ENCODE measurements at places on chromosomes 4 and X. TPM values are rescaled to one million over a fixed set of nuclear protein-coding genes. Genes with fewer than 3 reads are reported as not detected.

ZXDB gene
- polyA plus RNA-seq = 5.2 TPM

XG gene
- 1.7 TPM for polyA plus RNA-seq

ARX gene
- 5.7 TPM for polyA plus RNA-seq

NPNT gene
- polyA plus RNA-seq = 151 TPM

GPAT3 gene
- polyA plus RNA-seq = 11.8 TPM

DCK gene
- 18.5 TPM for polyA plus RNA-seq

PPARGC1A gene
- polyA plus RNA-seq = 7.5 TPM
